ENCODE measurements at places on chromosomes 12 and 14.

GRCh38 chr12:53230108-53230845 lies 1.7 kb downstream of the RARG start:
- H3K36me3 ChIP-seq, result peaks cover 13% of the 10 kb centered on the region
- peak overlapping the region; percentile 70 for H3K4me3 ChIP-seq
- no peaks in the 10 kb centered on the region for H3K27me3 ChIP-seq
- no peak for DNase-seq

DNA sequence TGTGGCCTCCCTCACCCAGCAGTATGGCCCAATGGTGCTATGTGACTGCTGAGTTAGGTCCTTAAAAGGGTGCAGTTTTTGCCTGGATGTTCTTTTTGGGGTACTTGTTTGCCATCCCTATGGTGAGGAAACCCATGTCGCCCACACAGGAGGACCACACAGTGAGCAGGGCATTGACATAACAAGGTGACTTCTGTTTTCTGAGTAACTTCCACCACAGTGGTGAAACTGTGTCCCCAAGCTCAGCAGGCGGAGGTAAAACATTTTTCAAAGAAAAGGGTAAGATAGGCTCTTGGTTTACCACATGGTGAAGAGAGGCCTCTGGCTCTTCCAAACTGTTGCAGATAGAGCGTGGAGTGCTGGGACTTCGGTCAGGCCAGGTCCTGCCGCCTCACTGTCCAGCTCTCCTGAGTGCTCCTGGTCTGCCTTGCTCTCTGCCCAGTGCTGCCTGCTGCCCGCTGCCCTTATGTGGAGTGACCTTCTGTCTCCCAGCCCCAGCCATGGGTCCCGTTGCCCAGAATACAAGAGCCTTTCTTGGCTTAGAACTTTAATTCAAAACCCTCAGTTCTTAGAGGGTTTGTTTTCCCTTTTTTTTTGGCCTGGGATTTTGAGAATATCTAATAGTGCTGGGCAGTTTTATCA lies 54.0 kb downstream of the TRAF3 start:
- H3K27ac ChIP-seq, result no peak overlapping the region
- no peak overlapping the region for H3K4me3 ChIP-seq
- peaks cover 3% of the 10 kb centered on the region for H3K36me3 ChIP-seq

DNA sequence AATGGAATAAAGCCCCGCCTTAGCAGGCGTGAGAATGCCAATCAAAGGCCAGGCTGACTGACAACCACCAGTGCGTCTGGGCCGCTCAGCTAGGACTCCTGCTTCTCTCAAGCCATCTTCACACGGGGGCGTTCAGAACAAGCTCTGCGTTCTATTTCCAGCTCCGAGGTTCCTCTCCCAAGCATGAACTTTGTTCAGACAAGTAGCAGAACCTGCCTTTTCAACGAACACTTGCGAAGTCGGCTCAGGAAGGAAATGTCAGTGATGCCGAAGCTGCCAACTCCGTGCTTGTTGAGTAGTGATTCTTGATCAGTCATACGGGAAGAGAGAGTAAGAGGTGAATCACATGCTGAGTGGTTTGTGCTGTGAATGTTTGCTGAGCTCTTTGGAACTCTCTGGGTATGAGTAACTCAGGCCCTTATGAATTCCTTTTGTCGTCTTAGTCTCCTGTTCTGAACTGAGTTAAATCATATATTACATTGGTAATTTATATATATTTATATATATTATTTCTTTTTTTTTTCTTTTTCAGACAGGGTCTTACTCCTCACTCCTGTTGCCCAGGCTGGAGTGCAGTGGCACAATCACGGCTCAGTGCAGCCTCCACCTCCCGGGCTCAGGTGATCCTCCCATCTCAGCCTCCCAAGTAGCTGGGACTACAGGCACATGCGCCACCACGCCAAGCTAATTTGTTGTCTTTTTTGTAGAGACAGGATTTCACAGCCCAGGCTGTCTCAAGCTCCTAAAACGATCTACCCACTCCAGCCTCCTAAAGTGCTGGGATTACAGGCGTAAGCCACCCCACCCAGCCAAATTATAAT lies 29.4 kb upstream of the BCL7A start:
- H3K4me1 ChIP-seq, result no peaks in the 10 kb centered on the region
- H3K4me3 ChIP-seq, result no peak overlapping the region
- no peaks in the 10 kb centered on the region for H3K27me3 ChIP-seq
- H3K27ac ChIP-seq, result no peak overlapping the region

GRCh38 chr12:23028158-23028802 lies 403.3 kb downstream of the ETNK1 start:
- H3K36me3 ChIP-seq, result no peaks in the 10 kb centered on the region
- DNase-seq, result no peak
- no peak overlapping the region for H3K4me3 ChIP-seq

DNA sequence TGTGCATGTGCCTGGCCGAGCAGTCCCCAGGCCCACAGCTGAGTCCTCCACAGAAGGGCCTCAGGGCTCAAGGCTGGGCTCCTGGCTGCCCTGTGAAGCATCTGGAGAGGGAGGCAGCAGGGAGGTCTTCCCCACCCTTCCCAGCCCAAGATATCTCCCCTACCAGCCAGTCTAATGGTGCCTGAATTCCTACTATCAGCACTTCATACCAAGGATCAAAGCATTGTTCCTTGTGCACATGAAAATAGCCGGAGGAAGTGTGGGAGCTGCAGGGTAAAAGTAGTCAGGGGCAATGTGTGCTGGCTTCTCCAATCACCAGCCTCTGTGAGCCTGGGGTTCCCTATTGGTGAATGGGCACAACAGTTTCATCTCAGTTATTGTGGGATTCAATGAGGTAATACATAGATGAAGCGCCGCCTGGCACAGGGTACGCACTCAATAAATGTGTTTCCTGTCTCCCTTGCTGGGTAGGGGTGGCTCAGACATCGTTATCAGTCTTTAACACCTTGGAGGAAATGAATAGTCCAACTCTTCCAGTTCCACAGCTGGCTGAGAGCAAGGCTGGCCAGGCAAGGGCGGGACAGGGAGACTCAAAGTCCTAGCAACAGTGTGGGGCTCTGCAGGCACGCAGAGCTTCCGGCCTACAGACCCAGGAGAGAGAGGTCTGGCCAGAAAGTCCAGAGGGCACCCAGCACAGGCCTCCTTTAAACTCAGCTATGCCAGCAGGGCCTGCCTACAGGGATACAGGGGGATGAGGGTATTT lies 39.1 kb upstream of the PNMA1 start:
- H3K27me3 ChIP-seq, result no peaks in the 10 kb centered on the region
- no peak for DNase-seq
- peak overlapping the region; percentile 50 for H3K4me3 ChIP-seq
- peaks cover 60% of the 10 kb centered on the region for H3K4me1 ChIP-seq
